NCI-H226 (cell line): ENCODE measurements at places on chromosomes 11 and 22.
A peak's percentile ranks its signal among the peaks of the same experiment; 100 is the strongest.

DNA sequence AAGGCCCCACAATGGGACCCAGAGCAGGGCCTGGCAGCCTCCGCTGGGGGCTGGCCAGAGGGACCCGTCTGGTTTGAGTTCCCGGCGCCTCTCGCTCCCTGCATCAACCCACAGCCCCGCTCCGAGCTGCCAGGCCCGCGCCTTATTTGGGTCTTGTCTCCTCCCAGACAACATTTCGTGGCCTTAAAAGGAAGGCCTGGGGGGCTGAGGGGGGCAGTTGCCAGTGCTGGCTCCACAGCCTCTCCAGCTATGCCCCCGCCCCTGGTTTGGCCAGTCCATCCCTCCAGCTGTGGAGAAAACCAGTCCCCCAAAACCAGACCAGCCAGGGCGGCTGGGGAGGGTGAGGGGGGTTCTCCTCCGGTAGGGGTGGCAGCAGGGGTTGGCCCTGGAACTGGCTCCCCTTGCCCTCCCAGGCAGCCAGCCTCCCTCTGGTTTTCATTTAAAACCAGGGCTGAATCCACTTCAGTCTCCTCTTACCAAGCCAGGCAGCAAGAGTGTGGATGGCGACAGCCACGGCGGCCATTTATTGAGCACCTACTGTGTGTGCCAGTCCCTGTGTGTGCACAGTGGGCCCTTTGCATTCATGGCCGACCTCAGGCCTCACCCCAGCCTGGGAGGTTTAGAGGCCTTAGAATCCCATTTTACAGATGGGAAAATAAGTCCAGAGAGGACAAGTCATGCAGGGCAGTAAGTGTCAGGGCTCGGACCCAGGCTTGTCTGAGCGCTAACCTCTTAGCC is 18.6 kb downstream of the EMID1 start:
- no peak for DNase-seq

DNA sequence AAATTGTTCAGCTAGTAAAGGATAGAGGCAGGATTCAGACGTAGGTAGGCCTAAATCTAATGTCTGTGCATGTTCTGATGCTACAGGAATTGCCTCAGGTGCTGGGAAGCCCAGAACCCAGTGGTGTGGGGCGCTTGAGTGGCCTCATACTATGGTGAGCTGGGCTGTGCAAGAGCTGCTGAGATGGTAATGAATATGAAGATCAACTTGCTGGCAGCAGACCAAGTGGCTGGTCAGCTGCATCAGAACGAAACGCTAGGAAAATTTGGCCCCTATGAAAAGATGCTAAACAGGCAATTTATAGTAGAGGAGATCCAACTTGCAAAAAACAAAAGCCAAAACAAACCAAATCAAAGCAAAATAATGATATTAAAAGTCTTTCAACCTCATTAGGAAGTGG is 102.7 kb downstream of the INSC start:
- no peak for DNase-seq

GRCh38 chr11:130849215-130849568 is 67.1 kb downstream of the SNX19 start:
- DNase-seq, result peak; percentile 78

GRCh38 chr11:57324154-57324885 is 432 bp downstream of the TNKS1BP1 start:
- DNase-seq, result no peak

DNA sequence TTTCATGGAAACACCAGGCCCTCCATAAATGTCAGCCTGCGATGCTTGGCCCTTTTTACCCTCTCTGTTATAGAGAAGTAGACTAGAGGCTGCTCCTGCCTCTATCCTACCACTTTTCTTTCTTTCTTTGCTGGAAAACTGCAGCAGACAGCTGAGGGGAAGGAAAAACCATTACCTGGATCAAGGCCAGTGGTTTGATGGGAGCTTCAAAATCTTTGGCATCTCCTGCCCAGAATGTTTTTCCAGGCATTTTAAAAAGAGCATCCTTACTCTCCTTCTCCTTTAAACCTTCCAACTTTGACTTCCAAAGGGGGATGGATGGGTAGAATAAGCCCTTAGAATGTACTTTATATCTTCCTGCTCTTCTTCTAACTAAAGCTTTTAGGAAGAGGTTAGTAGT is 44.9 kb downstream of the EXT2 start:
- no peak for DNase-seq

GRCh38 chr11:60750911-60751310 is 5.8 kb upstream of the MS4A15 start:
- no peak for DNase-seq

DNA sequence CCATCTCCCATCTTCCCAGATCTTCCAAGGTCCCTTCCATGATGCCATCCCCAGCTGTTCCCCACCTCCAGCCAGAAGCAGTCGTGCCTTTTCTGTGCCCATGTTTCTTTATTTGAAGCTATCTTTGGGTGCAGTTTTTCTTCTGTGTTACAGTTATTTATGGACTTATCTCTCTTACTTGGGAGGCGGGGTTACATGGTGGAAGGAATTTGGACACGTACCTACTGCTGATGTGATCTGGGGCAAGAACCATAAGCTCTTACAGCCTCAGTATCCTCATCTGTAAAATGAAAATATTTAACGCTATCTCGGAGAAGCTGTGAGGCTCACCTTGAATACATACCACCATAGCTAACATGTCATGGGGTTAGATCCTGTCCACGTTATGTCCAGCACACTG is 98.9 kb downstream of the ZBTB16 start:
- DNase-seq, result no peak

DNA sequence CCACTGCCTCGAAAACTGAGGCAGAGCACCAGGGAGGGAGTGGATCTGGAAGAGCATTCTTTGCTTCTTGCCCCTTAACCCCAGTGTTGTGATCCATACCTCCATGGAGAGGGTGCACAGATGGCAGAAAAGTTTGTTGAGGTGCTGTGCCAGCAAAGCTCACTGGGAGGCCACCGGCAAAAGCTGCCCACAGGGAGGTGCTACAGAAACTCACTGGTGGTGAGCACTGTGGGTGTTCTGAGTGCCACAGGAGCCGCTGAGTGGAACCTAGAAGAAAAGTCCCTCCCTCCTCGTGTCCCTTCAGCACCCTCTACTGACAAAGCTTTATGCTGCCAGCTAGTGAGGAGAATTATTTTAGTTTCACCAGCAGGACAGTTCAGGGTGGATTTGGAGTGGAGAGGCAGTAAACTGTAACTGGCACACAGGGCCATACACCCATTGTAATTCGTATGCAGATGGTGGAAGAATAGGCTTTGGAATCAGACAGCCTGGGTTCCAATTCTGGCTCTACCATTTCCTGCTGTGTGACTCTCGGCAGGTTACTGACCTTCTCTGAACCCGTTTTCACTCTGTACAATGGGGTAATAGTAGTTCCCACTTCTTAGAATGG is 84.6 kb downstream of the SWAP70 start:
- DNase-seq, result peak; percentile 49

DNA sequence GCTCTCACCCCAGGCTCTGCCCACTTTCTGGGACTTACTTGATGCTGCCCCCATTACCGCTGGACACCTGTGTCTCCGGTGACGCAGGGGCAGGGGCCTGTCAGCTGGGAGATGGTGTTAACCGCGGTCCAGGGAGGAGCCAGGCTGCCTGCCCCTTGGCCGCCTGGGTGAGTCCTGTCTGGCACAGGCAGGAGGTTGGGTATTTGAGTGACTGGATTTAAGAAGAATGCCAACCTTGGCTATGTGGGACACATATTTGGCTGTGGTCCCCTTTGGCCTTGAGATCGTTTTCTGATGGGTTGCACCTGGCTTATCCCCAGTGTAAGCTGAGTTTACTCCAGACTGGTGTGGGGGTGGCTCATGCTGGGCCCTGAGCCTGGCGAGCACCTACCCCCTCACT is 2.5 kb downstream of the MUC6 start:
- no peak for DNase-seq

- no peak for DNase-seq
Observed at GRCh38 chr11:29750392-29750791, 266.4 kb downstream of the KCNA4 start.

DNA sequence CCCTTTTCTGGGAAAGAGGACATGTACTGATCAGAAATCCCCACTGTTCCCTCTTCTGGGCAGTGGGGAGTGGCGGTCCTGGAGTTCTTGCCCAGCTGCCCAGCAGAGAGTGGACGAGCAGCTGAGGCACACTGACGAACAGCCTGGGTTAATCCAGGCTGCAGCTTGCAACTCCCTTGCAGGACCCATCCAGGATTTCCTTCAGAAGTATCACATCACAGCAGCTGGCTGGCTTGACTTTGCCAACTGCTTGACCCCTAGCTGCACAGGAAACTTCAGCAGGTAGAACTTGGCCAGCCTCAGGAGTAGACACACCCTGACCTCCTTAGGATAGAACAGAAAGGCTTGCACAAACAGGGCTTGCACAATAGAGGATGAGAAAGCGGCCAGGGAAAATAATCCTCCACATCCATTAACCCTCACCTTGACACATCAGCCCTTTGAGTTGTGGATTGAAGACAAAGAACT is 27.9 kb upstream of the FZD4 start:
- DNase-seq, result peak; percentile 22

DNA sequence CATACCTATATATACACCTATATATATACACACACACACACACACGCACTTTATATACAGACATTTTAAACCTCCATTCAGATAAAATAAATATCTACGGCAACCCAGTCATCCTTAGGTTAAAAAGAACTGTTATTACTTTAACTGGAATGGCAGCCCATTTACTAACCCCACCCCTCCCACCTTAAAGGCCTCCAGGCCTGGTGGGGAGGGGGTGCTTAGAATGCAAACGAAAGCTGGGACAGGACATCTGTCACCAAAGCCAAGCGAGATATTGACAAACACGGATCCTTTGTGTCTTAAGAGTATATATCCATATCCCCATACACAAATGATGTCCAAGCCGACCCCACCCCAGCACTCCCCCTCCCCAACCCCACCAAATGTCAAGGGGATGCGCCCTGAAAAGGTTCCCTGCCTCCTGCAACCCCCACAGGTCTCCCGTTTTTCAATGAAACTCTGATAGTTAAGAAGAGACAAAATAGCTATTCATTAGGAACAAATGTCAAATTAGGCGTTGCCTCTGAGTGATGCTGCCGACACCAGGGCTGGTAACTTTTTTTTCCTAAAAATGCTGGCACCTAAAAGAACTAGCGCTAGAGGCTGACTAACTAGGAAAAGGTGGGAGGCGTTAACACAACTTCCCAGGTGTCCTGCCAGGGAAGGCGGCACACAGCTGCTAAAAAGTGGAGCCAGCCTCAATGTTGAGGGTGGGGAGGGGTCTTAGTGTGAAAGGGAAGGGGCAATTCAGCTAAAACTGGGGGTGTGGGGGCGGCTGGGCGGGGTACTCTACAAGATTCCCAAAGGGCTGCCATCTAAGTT is 5.6 kb downstream of the MN1 start:
- DNase-seq, result no peak

DNA sequence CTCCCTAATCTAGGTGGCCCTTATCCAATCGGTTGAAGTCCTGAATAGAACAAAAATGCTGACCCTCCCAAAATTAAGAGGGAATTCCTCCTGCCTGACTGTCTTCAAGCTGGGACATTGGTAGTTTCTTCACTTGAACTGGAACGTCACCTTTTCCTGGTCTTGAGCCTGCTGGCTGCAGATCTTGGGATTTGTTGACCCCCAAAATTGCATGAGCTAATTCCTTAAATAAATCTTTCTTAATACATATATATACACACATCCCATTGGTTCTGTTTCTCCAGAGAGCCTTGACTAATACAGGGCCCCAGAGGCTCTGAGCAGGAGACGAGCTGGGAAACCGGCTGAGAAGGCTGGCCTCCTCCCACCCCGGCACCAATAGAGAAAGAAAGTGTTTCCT is 46.2 kb downstream of the TRIM29 start:
- DNase-seq, result no peak

DNA sequence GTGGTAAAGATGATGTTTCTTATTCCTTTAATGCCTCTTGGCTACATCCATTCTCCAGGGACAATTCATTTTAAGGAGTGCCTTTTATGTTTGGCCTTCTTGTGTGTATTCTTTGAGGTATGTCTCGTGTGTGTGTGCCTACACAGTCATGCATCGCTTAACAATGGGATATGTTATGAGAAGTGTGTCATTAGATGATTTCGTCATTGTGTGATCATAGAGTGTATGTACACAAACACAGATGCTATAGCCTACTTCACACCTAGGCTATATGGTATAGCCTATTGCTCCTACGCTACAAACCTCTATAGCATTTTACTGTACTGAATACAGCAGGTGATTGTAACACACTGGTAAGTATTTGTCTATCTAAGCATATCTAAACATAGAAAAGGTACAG is 23.0 kb downstream of the ZNF202 start:
- no peak for DNase-seq

DNA sequence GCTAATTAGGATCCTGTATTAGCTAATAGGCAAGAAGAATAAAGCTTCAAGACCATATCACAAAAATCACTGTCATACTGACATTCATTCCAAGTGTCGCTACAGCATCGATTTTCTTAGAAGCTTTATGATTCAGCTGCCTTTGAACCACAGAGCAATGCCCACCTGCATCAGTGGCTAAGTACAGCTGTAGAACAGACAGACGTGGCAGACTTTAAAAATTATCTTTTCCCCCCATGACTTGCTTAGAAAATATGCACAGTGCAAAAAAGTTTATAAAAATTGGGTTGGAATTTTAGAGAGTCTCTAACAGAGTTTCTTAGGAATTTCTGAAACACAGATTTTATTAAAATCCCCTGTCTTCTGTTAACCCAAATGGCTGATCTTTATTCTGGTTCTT is 120.8 kb downstream of the CADM1 start:
- DNase-seq, result no peak

GRCh38 chr11:77113382-77114088 is 10.9 kb downstream of the OMP start:
- peak; percentile 26 for DNase-seq
